Ammon's horn (tissue), 1 donor: ENCODE measurements at places on chromosomes 2 and 18.

GRCh38 chr2:142796161-142796560 is 81.3 kb upstream of the KYNU start:
- no peak for DNase-seq

DNA sequence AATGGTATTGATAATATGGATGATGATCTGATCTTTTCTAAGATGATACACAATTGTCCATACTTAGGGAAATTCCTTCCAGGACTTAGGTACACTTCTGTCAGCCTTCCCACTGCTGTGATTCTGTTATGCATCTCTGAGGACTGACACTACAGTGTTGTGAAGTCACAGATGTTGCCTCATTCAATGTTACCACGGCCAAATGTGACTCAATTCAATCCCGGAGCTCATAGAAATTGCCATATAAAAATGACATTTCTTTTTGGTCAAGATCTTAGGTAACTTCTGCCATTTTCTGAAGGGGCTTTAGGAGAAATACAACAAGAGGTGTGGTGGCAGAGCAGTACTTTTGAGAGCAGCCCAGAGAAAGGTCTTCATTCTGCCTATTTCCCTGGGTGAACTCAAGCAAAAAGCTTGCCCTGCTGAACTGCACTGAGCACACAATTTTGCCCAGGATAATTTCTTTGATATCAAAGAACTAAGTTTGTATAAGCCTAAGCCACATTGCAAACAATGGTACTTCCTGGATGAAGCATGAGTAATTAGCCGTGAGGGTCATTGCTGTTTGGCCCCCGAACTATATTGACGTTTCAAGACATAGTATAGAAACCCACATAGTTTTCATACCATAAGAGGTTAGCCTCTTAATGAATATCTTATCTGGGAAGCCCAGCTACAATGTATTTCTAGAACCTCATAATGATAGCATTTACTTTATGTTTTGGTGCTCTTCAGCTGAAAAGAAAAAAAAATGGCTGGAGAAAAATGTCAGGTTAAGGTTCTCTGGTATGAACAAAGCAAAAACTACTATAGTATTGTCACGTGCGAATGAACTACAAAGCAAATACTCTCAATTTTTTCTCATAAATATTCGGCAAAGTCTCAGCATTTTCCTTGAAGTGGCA is 437.4 kb downstream of the MEIS1 start:
- DNase-seq: no peak

DNA sequence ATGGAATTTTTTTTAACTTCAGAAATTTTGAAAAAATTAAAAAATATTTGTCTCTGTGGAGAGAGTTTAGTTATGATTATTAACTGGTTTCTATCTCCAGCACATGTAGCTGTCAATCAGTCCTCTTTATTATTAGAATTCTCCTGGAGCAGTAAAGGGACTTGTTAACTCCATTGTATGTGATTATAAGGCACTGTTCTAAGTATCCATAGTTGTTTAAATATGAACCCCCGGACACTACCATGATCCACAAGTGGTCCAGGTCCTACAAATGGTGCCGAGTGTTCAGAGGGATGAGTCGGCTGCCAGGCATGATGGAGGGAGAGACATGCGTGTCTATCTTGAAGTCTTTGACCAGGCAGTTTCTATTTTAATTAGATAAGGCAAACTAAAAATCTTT is 492 bp downstream of the CHRNA1 start:
- DNase-seq: no peak

DNA sequence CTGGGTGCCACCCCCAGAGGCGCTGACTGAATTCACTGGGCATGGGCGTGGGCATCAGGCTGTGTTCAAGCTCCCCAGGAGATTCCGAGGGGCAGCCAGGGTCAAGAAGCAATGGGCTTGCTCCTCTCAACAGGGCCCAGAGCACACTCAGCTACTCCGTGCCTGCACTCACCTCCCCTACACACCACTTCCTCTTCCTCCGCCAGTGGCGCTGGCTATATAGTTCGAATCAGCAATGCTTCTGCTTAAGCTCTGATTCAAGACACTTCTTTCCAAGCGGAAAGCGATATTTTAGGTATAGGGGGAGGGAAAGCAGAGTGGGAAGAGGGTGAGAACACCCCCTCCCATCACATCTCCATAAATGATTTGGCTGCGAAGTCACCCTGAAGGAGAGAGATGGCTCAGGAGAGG is 42.1 kb downstream of the CRACDL start:
- no peak for DNase-seq

GRCh38 chr2:40049781-40050180 is 270.7 kb upstream of the THUMPD2 start:
- no peak for DNase-seq

GRCh38 chr18:74869904-74870863 is 272.5 kb downstream of the ZNF407 start:
- DNase-seq: no peak

- DNase-seq: peak; percentile 92
These were observed 71.7 kb downstream of the PTRHD1 start for GRCh38 chr2:24721470-24721869.

GRCh38 chr2:195538937-195539336 is 118.1 kb upstream of the SLC39A10 start:
- no peak for DNase-seq
